ENCODE measurements at places on chromosomes 1 and 21. TPM values are rescaled to one million over a fixed set of nuclear protein-coding genes. Genes with fewer than 3 reads are reported as not detected.

DNA sequence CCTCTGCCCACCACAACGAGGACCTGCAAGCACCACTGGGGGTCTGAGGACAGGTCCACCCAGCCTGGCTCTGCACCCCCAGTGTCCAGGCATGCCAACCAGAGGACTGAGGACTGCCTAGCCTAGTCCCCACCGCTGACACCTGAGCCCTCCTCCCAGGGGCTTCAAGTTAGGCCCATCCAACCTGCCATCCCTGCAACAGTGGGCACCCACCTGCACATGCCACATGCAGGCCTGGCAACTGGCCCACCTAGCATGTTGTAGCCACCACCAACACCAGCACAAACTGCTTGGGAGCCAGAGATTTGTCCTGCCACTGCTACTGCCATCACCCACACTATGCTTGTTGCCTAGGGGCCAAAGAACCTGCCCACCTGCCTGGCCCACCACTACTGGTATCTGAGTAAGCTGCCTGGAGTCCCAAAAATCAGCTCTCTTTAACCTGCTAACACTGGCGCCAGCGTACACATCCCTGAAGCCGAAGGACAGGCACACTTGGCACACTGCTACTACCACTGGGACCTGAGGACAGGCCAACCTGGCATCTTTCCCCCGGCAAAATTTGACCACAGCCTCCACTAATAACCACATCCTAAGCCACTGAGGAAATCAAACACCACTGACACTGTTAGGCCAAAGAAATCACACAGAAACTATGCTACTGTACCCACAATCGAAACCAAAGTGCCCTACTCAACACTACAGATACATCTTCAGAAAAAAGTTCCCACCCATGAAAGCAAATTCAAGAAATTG, 61.5 kb downstream of the PSMG1 start:
- no peaks in the 10 kb centered on the region for H3K4me1 ChIP-seq
- no peaks in the 10 kb centered on the region for H3K27me3 ChIP-seq
- H3K4me3 ChIP-seq = no peak overlapping the region
- no peak for DNase-seq
- no peak overlapping the region for H3K27ac ChIP-seq

DNA sequence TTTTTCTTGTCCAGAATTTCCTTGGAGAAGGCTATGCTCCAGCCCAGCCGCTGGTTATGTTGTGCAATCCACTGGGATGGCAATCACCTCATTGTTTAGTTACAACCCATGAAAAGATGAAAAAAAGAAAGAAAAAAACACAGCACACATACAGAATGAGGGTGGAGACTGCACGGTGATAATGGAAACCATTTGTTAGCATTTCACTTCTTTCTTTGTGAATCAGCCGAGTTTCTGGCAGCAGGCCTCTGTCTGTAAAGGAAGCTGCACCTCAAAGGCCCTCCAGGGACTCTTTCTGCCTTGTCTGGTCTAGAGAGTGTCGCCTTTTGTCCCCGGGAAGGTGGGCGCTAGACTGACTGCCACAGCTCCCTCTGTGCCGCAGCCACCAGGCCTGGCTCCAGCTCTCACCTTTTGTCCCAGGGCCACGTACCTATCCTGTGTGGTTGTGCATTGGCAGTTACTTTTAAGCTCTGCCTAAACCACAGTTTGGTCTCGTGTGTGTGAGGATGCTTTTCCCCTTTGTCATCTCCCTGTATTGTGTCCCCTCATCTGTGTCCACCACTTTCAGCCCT, 35.6 kb downstream of the NGF start:
- H3K27ac ChIP-seq = no peak overlapping the region
- no peaks in the 10 kb centered on the region for H3K4me1 ChIP-seq
- H3K36me3 ChIP-seq = no peaks in the 10 kb centered on the region
- peaks cover 5% of the 10 kb centered on the region for H3K27me3 ChIP-seq
- DNase-seq = no peak

Gene NEXN
- 2.4 TPM for total RNA-seq

Gene VTCN1
- total RNA-seq = not detected

Gene A3GALT2
- not detected for total RNA-seq

DNA sequence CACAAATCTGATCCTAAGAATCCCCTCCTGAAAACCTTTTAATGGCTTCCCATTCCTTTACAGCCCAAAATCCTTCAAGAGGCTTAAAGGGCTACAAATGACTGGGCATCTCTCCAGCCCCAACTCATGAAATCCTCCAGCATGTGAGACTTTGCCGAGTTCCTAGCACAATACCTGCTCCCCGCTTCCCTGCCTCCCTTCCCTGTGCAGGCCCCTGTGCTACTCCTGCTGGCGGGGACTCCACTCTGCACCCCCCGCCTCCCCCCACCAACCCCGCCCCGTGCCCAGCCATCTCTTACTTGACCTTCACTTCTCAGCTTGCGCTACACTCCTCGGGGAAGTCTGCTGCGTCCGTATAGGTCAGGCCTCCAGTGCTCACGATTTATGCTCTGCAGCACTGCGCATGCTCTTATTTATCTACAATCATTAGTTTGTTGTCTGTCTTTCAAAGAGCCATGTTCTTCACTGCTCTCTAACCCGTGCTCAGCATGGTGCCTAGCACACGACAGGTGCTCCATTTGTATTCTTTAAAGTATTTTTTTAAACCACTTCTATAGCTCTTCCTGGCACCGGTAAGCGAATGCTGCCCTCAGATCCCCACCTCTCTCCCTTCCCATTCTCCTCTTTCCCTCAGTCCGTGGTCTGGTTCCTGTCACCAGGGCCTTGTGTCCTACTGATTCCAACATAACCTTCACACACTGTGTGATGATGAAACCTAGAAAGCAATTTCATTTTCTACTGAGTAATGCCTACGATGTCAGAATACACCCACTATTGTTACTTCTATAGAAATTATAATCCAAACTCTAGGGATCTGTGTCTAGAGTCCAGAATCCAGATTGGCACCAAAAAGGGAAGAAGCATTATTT, 37.5 kb upstream of the PLA2G2C start:
- H3K4me3 ChIP-seq = no peak overlapping the region
- no peaks in the 10 kb centered on the region for H3K36me3 ChIP-seq
- H3K27ac ChIP-seq = no peak overlapping the region
- H3K27me3 ChIP-seq = peaks cover 40% of the 10 kb centered on the region

Gene ABCG1
- total RNA-seq = 12.7 TPM

GRCh38 chr1:234608911-234609690, 877 bp downstream of the IRF2BP2 start:
- peaks cover 31% of the 10 kb centered on the region for H3K4me1 ChIP-seq
- DNase-seq = peak; percentile 83
- peak overlapping the region; percentile 71 for H3K4me3 ChIP-seq
- no peaks in the 10 kb centered on the region for H3K27me3 ChIP-seq
- peak overlapping the region; percentile 87 for H3K27ac ChIP-seq

DNA sequence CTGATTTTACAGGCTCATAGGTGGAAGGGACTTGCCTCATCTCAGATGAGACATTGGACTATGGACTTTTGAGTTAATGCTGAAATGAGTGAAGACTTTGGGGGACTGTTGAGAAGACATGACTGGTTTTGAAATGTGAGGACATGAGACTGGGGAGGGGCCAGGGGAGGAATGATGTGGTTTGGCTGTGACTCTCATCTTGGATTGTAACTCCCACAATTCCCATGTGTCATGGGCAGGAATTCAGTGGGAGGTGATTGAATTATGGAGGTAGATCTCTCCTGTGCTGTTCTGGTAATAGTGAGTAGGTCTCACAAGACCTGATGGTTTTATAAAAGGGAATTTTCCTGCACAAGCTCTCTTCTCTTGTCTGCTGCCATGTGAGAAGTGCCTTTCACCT, 20.8 kb downstream of the SCYL3 start:
- no peak overlapping the region for H3K4me3 ChIP-seq
- H3K27me3 ChIP-seq = no peaks in the 10 kb centered on the region
- H3K4me1 ChIP-seq = peaks cover 5% of the 10 kb centered on the region
- H3K27ac ChIP-seq = no peak overlapping the region
- no peak for DNase-seq

GRCh38 chr1:111199881-111200801, at the start of gene DENND2D:
TSS of gene DENND2D (minus strand) at chr1:111200646. CDS start at chr1:111200459, 187 bp downstream.
- H3K4me3 ChIP-seq = peak within 1 kb of the TSS; percentile 99
- peak; percentile 87 for DNase-seq
- H3K4me1 ChIP-seq = peaks cover 55% of the 10 kb centered on the region
- H3K36me3 ChIP-seq = peaks cover 61% of the 10 kb centered on the region
- peak within 1 kb of the TSS; percentile 98 for H3K27ac ChIP-seq
- H3K27me3 ChIP-seq = no peaks in the 10 kb centered on the region

DNA sequence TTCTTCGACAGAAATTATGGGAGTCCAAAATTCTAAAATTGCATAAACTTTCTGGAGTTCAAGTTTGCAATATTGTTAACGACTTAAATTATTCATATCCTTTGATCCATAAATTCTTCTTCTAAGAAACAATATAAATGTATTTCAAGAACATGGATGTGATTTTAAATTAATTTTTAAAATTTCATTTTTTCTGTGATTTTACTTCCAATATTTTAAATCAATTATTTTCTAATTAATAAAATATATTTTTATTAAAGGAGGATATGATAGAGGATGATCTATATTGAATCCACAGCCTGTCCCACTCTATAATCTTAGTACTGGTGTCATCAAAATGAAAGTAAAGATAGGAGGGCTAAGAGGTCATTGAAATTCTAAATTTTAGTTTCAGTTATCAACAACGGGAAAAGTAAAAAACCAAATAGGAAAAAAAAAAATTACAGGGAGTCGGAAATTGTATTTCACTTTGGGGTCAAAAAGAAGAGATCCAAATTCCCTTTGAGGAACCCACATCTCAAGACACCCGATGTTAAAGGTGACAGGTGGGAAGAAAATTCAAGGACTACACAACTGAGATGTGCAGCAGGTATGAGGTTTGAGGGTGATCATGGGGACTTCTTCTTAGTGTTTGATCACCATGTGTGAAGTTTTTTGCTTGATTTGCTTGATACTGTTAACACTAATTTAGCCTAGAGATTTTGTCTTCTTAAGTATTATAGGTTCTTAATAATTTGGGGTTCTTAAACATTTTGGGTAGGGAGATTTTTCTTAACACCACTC, 154.8 kb upstream of the RGS18 start:
- H3K36me3 ChIP-seq = no peaks in the 10 kb centered on the region
- no peaks in the 10 kb centered on the region for H3K4me1 ChIP-seq

DNA sequence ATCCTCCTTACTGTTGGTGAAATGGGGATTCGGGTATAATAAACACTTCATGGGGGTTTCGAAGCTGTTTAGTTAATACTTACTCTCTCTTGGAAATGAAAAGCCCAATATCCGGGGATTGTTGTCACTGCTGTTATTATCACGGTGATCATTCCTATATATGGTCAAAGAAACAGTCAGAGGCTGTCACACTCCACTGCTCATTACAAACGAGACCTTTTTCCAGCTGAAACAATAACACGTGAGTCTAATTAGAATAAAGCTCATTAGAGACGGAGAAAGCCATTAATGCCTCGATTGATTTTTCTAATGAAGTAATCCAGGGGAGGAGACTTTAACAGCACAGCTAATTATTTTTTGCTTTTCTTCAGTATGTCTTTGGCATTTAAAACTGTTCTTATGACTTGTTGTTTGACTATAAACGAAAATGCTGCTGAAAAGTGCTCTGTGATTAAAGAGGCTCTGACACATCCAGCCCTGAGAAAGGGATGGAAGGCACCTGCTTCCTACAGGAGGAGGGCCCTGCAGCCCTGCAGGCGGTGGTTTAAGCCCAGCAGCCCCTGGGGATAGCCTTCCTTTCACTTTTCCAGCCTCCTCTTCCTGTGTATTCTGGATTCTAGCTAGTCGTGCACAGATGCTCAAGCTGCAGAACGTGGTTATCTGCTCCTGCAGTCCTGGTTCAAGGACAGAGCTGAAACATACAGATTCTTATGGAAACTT, 143.6 kb downstream of the EDEM3 start:
- H3K27me3 ChIP-seq = no peaks in the 10 kb centered on the region
- H3K4me3 ChIP-seq = no peak overlapping the region
- H3K27ac ChIP-seq = no peak overlapping the region
- no peak for DNase-seq
- no peaks in the 10 kb centered on the region for H3K4me1 ChIP-seq

Gene CATSPERE
- total RNA-seq = 0.20 TPM

DNA sequence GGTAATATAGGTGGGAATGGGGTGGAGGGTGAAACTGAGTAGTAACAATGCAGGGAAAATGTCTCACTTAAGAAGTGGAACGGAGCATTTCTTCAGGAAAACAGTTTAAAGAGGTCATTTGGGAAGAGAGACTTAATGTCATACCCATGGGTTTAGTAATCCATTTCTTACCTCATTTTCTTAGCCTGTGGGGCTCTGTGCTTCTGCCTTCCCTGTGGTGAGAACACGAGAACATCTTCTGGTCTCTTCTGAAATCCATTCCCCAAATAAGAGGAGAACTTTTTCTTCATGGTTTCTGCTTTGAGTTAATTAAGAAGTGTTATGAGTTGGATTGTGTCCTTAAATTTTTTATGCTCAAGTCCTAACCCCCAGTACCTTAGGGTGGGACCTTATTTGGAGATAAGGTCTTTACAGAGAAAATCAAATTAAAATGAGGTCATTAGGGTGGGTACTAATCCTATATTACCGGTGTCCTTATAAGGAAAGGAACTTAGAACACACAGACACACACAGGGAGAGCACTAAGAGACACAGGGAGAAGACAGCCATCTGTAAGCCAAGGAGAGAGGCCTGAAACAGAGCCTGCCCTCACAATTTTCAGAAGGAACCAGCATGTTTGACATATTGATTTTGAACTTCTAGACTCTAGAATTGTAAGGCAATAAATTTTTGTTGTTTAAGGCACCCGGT, 5.4 kb downstream of the CCDC190 start:
- H3K36me3 ChIP-seq = no peaks in the 10 kb centered on the region
- H3K4me1 ChIP-seq = no peaks in the 10 kb centered on the region
- H3K4me3 ChIP-seq = no peak overlapping the region
- DNase-seq = no peak
- H3K27ac ChIP-seq = no peak overlapping the region

- no peak for DNase-seq
- no peaks in the 10 kb centered on the region for H3K27me3 ChIP-seq
- no peak overlapping the region for H3K27ac ChIP-seq
- no peaks in the 10 kb centered on the region for H3K4me1 ChIP-seq
These were observed 48.9 kb upstream of the IVNS1ABP start for GRCh38 chr1:185365951-185366350.

GRCh38 chr1:90274376-90274775, 279.5 kb downstream of the ZNF326 start:
- no peak for DNase-seq
- H3K36me3 ChIP-seq = no peaks in the 10 kb centered on the region
- no peak overlapping the region for H3K4me3 ChIP-seq
- H3K27ac ChIP-seq = no peak overlapping the region

DNA sequence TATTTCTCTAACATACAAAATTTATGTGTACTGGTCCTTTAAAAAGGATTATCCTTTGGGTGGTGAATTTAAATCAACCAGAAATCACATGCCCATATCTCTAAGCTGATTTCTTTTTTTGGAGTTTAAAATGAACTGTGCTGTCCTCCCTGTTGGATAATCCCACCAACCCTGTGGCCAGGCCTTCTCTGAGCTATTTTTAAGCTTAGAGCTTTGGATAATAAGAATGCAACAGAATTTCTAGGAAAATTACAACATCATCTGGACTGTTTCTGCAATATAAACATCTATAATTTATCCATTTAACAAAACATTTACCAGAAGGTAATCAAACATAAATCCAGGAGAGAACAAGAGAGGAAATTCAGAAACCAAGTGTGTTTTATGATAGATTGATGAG, 88.3 kb downstream of the LRRC40 start:
- H3K27ac ChIP-seq = no peak overlapping the region
- no peaks in the 10 kb centered on the region for H3K4me1 ChIP-seq
- no peak overlapping the region for H3K4me3 ChIP-seq
- H3K27me3 ChIP-seq = peaks cover 8% of the 10 kb centered on the region

All from activated CD8-positive, alpha-beta T cell treated with anti-CD3 and anti-CD28 coated beads for 36 hours (primary cell).